Regular cardiac myocyte (primary cell): ENCODE measurements at places on chromosomes 3 and 15. TPM values are rescaled to one million over a fixed set of nuclear protein-coding genes. Genes with fewer than 3 reads are reported as not detected.

Gene ITIH1
- 0.56 TPM in 1 of 2 replicates, not detected in the other for total RNA-seq

Gene CASR
- total RNA-seq, result under 0.01 TPM in 1 of 2 replicates, not detected in the other

Gene CHST13
- total RNA-seq, result not detected in 2 replicates

Gene MORC1
- total RNA-seq, result not detected in 2 replicates

Gene PDZRN3
- 24.9 and 32.7 TPM in 2 replicates for total RNA-seq

Gene RPP25
- 13.4 and 14.1 TPM in 2 replicates for total RNA-seq

Gene MKRN2OS
- not detected in 2 replicates for total RNA-seq

Gene LDHAL6B
- total RNA-seq, result not detected in 2 replicates

Gene CCR3
- total RNA-seq, result not detected in 2 replicates

Gene CLRN1
- total RNA-seq, result not detected in 2 replicates

Gene DLEC1
- 0.28 TPM in 1 of 2 replicates, not detected in the other for total RNA-seq

Gene LEO1
- total RNA-seq, result 28.2 and 40.3 TPM in 2 replicates

Gene GOLGA8J
- total RNA-seq, result 0.28 TPM in 1 of 2 replicates, not detected in the other

Gene MCTP2
- 0.58 and 5.6 TPM in 2 replicates for total RNA-seq

Gene TMPRSS7
- total RNA-seq, result not detected in 2 replicates

Gene ZNF80
- total RNA-seq, result not detected in 2 replicates

Gene ATP13A4
- total RNA-seq, result 0.19 and 0.56 TPM in 2 replicates

Gene CNTN4
- under 0.01 TPM in 1 of 2 replicates, not detected in the other for total RNA-seq

Gene MYRIP
- under 0.01 and 1.2 TPM in 2 replicates for total RNA-seq

Gene KCNH8
- not detected in 2 replicates for total RNA-seq

Gene PLSCR5
- total RNA-seq, result not detected in 2 replicates

Gene KIAA1143
- total RNA-seq, result 16.9 and 22.0 TPM in 2 replicates

Gene ZBED2
- under 0.01 and 0.19 TPM in 2 replicates for total RNA-seq

Gene NDN
- total RNA-seq, result 43.7 and 59.8 TPM in 2 replicates

Gene SNTN
- total RNA-seq, result not detected in 2 replicates

Gene ANKUB1
- total RNA-seq, result not detected in 2 replicates

Gene RLBP1
- total RNA-seq, result not detected in 2 replicates

Gene DPPA2
- not detected in 2 replicates for total RNA-seq
